ENCODE measurements at places on chromosomes 13 and 19. TPM values are rescaled to one million over a fixed set of nuclear protein-coding genes. Genes with fewer than 3 reads are reported as not detected.

The ZNF225 gene
- total RNA-seq, result 2.6 TPM

The CEACAM8 gene
- not detected for total RNA-seq

The FUZ gene
- 15.6 TPM for total RNA-seq

The SLC39A3 gene
- 46.0 TPM for total RNA-seq

The SIAH3 gene
- 0.19 TPM for total RNA-seq

The DIAPH3 gene
- total RNA-seq, result 28.5 TPM

The KLF2 gene
- total RNA-seq, result 0.90 TPM

The ATXN8OS gene
- total RNA-seq, result not detected

The PABPC3 gene
- 0.74 TPM for total RNA-seq

The CAPN12 gene
- total RNA-seq, result 4.9 TPM
